ENCODE measurements at places on chromosomes 12 and 14. TPM values are rescaled to one million over a fixed set of nuclear protein-coding genes. Genes with fewer than 3 reads are reported as not detected.

GRCh38 chr14:38158468-38158867 is 49.2 kb upstream of the SSTR1 start:
- DNase-seq, result no peak

GRCh38 chr12:10366875-10367274 is 23.0 kb downstream of the KLRK1 start:
- DNase-seq, result no peak

DNA sequence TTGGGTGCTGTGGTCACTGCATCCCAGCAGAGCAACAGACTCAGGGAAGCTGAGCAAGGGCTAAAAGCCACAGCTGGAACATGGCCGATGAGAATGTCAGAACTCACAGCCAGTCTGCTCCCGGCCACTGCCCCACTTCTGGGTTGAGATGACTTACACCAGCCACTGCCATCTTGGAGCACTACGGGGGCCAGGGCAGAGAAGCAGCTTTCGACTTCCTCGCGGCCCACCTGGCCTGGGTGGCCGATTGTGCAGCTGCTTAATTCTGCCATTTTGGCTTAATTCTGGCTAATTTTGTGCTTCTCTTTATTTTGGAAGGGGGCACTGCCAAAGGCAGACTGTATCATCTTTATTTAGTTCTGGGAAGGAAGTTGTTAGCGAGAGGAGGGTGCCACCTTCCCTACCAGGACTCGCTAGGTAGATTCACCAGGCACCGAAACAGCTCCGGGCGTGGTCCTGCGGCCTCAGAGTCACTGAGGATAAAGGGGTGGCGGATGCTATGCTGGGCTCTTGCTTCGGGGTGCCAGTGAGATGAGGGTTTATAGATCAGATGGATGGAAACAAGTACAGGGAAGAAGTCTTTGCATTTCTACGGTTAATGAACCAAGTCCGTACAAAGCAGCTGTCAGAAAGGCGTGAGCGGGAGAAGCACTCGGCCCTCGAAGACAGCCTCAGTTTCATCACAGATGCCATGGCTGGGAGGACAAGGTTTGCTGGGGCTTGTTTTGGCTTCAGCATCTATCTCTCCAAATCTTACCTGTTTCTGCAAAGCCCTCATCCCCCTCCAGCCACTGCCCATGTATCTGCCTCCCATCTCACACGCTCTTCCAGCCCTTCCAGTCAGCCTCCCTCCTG is 147.8 kb downstream of the PIWIL1 start:
- no peak for DNase-seq

DNA sequence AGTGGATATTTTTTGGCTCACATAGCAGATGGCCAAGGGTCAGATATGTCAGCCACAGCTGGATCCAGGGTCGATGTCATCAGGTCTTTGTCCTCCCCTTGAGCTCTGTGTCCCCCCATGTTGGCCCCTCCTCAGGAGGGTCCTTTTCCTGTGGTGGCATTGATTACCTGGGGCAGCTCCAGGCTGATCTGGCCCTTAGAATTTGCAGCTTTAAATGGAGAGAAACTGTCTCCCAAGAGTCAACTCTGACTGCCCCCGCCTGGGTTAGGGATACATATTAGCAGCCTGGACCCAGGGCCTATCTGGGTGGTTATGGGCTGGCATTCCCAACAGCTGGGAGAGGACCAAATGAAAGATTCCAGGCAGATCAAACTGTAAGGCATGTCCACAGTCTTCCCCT is 330.5 kb downstream of the RGS6 start:
- DNase-seq, result no peak

DNA sequence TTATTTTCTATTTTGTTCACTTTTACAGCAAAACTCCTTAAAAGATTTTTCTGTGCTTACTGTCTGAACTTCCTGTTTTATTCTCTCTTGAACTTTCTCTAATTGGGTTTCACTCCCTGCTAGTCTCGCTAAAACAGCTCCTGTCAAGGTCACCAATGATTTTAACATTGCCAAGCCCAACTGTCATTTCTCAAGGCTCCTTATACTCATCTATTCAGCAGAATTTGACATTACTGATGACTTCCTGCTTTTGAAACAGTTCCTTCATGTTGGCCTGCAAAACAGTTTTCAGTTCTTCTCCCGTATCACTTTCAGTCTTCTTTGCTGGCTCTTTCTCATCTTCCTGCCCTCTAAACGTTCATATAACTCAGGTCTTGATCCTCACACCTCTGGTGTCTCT is 268.5 kb upstream of the USP15 start:
- no peak for DNase-seq

GRCh38 chr12:68207276-68207675 is 18.3 kb downstream of the IL26 start:
- DNase-seq, result no peak

DNA sequence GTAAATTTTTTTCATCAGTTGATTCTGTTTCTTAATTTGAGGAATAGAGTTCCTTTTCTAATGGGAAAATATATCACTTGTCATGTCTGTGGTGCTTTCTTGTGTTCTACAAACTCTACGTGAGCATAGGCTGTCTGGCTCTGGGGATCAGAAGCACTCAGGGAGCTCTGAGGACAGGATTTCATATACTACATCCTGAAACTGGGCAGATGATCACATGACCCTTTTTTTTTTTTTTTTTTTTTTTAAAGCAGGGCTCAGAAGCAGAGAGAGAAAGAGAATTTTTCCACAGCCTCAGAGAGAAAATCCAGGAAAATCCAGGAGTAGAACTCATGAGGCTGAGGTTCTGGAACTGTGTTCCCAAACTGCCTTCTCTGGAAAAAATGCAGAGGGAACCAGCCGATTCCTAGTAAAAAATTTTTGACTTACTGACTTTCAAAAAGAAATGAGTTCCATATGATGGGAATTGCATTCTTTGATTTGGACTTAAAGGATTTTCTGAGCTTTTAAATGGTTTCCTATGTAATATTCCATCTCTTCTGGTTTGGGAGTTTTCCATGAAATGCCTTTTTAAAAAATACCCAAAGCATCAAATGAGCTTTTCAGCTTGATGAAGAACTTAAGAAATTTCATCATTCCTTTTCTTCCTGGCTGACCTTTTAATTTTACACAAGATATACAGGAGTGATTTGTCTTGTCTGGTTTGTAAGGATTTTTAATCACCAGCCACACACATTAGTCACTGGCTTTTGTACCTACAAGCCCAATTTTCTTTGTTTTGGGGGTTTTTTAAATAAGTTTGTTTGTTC is 183.1 kb upstream of the HIF1A start:
- DNase-seq, result no peak

- DNase-seq, result no peak
Measured at GRCh38 chr14:77041881-77042545, 13.5 kb upstream of the IRF2BPL start.

GRCh38 chr14:101709533-101709881 is 52.0 kb upstream of the PPP2R5C start:
- DNase-seq, result no peak

GRCh38 chr12:128318341-128318740 is 51.4 kb downstream of the TMEM132C start:
- DNase-seq, result no peak

DNA sequence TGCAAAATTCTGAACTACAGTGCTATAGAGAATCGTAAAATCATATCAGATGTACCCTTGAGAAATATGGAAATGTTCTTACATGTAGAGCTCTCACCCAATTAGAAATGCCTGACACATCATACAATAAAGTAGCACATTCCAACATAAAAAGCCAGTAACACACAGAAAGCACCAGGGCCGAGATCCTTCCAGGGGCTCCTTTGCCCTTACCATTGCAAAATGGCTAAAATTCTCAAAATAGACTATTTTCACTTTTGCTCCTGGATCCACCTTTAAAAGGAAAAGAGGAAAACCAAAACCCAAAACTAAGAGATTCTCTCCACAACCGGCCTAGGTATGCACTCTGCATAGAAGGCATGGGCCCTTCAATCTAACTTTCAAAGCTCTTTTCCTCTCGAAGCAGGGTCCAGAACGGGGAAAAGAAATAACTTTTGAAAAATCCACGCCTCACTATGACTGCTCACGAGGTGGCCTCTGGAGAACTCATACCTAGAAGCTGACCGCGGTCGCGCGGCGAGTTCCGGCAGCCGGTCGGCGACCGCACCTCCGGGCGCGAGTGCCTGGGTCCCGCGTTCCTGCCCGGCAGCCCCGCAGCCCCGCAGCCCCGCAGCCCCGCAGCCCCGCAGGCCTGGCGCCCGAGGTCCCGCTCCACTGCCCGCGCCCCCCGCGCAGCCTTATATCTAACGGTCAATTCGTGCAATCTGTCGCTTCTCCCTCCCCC is 2.7 kb downstream of the OTX2 start:
- no peak for DNase-seq

- DNase-seq, result peak; percentile 42
Measured at GRCh38 chr14:52325126-52325525, 11.0 kb downstream of the PTGER2 start.

DNA sequence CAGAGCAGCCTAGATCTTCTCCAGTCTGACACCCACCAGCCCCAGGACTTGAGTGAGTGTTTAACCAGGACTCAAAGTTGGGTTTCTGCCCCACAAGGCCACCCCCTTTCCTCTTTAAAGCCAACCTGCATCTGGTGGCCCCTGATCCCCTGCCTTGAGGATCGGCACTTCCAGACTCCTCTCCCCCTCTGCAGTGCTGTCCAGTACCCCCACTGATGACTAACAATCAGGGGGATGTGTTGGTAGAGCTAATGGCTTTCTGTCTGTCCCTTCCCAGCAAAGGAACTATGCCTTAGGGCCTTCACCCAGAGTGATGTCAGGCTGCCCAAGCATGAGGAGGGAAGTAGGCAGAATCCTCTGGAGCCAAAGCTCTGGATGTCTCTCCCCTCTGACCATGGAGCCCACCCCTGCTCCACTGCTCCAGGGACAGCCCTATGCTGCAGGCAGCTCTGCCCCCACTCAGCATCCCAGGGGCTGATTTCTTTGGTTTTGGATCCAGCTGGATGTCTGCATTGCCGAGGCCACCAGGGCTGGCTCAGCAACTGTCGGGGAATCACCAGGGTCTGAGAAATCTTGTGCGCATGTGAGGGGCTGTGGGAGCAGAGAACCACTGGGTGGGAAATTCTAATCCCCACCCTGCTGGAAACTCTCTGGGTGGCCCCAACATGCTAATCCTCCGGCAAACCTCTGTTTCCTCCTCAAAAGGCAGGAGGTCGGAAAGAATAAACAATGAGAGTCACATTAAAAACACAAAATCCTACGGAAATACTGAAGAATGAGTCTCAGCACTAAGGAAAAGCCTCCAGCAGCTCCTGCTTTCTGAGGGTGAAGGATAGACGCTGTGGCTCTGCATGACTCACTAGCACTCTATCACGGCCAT is 42.9 kb downstream of the DAD1 start:
- peak; percentile 70 for DNase-seq

DNA sequence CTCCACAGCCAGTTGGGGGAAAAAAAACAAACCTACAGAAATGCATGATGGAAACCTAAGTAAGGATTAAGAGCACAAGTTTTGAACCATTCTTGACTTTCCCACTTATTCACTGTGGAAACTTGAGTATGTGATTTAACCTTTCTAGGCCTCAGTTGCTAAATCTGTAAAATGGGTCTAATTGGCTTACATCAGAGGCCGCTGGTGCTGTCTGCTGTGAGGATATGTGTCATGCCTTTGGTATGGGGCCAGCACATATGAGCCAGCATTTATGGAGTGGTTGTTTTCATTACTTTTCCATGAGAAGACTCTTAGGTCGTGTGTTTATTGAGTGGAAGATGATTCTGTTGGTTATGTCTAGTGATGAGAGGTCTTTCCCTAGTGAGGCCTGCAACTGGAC is 102.4 kb downstream of the ESR2 start:
- DNase-seq, result no peak

DNA sequence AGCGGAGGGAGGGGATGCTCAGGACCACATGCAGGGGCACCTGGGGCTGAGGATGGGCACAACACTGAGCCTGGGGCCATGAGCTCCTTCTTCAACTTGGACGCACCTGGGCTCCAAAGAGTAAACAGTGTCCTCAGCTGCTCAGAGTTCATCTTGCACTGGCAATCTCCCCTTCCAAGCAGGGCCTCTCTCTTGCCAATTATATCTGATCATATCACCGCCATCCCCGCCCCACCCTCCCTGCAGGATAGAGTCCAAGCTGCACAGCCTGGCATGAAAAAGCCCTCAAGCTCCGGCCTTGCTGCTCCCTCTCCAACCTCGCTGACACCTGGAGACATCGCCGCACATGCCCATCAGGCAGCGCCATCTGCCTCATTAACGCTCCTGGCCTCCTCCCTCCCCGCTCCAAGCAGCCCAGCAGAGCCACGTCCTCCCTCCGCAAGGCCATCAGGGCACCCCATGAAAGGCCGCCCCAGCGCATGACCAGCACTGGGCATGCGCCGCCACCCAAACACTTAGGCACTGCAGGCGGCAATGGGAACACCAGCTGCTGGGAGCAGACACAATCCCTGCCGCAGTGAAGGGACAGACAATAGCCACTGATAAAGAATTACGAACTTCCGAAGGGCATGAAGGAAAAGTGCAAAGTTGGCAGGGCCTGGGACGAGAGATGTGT is 88.8 kb downstream of the CHGA start:
- DNase-seq, result no peak

- DNase-seq, result no peak
Measured at GRCh38 chr14:64394977-64395633, 7.0 kb downstream of the MTHFD1 start.

- DNase-seq, result no peak
Measured at GRCh38 chr12:110200124-110200417, 75.9 kb downstream of the IFT81 start.

Gene VDR
- 55.8 TPM for total RNA-seq

Gene TAS2R20
- total RNA-seq, result 0.21 TPM

Gene SLC17A8
- not detected for total RNA-seq

Gene MUCL1
- not detected for total RNA-seq

Gene NRXN3
- not detected for total RNA-seq

Gene MYL2
- total RNA-seq, result not detected

Gene REP15
- total RNA-seq, result 0.33 TPM

Gene SLC25A47
- total RNA-seq, result not detected

Gene PPP4R4
- total RNA-seq, result 1.4 TPM

Gene OR6C2
- total RNA-seq, result not detected

Gene GRIP1
- 2.2 TPM for total RNA-seq

Gene SH2B3
- total RNA-seq, result 58.5 TPM

Gene RASSF8
- total RNA-seq, result 0.18 TPM

Gene PCED1B
- total RNA-seq, result 117 TPM

Gene SLC11A2
- total RNA-seq, result 27.3 TPM

Gene CLEC9A
- total RNA-seq, result not detected

Gene OR6C74
- total RNA-seq, result not detected

Gene SCYL2
- 26.7 TPM for total RNA-seq

Gene FERMT2
- 1.3 TPM for total RNA-seq

Data from activated naive CD8-positive, alpha-beta T cell treated with anti-CD3 and anti-CD28 coated beads for 36 hours (primary cell).